ENCODE measurements at places on chromosomes 6 and 20.

DNA sequence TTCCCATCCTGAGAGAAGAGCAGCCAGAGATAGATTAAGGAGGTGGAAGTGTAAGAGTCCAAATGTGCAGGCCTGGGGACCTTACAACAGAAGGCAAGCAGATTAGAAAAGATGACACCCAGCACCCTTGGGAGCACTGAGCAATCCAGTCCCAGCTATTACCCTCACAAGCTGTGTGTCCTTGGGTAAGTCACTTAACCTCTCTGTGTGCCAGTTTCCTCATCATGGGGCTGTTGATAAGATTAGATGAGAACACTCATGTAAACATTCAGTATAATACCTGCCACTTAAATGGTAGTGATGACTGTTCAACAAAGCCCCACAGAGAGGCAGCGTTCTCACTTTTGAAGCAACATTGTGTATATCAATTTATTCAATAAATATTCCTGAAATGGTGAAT is 114.8 kb upstream of the CST7 start:
- no peak for DNase-seq

DNA sequence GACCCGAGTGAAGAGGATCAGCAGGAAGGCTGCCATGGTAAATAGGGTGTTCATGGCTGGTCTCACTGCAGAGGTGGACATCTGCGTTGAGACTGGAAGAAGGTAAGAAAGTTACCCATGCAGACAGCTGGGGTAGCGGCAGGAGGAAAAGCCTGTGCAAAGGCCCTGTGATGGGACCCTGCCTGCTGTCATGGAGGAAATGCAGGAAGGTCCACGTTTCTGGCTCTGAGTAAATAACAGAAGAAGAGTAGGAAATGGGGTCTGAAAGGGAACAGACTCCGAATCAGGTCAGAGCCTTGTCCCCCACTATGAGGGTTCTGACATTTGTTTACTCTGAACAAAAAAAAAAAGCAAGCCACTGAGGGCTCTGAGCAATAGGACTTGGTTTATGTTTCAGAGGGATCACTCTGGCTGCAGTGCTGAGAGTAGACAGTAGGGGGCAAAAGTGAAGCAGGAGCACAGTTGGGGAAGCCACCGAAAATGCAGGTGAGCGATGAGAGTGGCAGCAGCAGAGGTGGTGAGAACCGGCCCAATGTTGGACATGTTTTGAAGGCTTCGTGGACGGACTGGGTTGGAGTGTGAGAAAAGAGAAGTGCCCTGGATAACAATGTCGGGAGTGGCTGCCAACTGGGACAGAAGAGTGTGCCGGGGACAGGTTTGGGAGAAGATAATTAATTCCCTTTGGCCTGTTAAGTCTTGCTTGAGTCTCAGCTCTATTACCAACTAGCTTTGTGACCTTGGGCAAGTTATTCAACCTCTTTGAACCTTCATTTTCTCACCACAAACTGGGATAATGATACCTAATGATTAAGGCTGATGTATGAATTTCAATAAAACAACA is 57.9 kb upstream of the MAP7 start:
- DNase-seq: peak; percentile 67

GRCh38 chr6:48535582-48536009 is 424.6 kb upstream of the PTCHD4 start:
- no peak for DNase-seq

- no peak for DNase-seq
Measured at GRCh38 chr6:156438350-156438923, 338.7 kb upstream of the ARID1B start.

DNA sequence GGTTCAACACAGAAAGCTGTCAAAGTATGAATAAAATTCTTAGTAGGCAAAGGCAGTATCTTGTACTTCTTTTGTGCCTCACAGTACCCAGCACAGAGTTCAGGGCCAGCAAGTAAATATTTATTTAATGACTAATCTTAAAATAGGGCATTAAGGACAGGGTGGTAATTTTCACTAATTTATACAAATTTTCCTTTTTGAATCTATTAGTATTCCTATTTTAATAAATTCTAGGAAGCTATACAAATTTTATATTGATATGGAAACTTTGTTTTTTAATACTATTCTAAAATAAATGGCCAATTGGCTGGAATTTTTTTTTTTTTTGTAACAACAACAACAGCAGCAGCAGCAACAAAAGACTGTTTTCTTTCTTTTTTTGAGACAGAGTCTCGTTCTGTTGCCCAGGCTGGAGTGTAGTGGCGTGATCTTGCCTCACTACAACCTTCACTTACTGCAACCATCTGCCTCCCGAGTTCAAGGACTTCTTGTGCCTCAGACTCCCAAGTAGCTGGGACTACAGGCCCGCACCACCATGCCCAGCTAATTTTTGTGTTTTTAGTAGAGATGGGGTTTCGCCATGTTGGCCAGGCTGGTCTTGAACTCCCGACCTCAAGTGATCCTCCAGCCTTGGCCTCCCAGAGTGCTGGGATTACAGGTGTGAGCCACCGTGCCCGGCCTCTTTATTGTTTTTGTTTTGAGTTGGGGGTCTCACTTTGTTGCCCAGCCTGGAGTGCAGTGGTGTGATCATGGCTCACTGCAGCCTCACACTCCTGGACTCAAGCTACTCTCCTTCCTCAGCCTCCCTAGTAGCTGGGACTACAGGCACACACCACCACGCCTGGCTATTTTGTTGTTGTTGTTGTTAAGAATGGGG is 85.2 kb downstream of the FKBP5 start:
- DNase-seq: no peak

- DNase-seq: no peak
Measured at GRCh38 chr6:169921853-169922824, 170.7 kb downstream of the ERMARD start.

- no peak for DNase-seq
Measured at GRCh38 chr6:107621229-107621937, 131.5 kb downstream of the SOBP start.

- no peak for DNase-seq
Measured at GRCh38 chr6:13915561-13916229, 9.1 kb upstream of the RNF182 start.

- DNase-seq: no peak
Measured at GRCh38 chr6:67121115-67121514, 1414.1 kb upstream of the EYS start.

DNA sequence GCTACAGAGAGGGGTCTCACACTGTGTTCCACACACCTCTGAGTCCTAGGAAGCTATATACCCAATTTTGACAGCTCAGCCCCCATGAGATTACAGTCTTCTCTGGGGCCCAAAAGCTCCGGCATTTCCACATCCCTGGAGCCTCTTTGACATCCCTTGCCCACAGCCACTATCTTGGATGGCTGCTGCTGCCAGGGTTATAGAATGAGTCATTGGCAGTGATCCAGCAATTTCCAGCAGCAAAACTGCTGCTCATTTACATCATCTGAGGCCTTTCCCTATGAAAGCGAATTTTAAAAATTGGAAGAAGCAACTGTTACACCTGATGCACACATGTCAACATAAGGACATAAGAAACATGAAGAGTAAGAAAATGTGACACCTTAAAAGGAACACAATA is 590.7 kb downstream of the MEI4 start:
- no peak for DNase-seq

- DNase-seq: no peak
Measured at GRCh38 chr6:45432977-45433376, 55.2 kb upstream of the SUPT3H start.

- DNase-seq: no peak
Measured at GRCh38 chr20:41131594-41132387, 5.6 kb upstream of the PLCG1 start.

DNA sequence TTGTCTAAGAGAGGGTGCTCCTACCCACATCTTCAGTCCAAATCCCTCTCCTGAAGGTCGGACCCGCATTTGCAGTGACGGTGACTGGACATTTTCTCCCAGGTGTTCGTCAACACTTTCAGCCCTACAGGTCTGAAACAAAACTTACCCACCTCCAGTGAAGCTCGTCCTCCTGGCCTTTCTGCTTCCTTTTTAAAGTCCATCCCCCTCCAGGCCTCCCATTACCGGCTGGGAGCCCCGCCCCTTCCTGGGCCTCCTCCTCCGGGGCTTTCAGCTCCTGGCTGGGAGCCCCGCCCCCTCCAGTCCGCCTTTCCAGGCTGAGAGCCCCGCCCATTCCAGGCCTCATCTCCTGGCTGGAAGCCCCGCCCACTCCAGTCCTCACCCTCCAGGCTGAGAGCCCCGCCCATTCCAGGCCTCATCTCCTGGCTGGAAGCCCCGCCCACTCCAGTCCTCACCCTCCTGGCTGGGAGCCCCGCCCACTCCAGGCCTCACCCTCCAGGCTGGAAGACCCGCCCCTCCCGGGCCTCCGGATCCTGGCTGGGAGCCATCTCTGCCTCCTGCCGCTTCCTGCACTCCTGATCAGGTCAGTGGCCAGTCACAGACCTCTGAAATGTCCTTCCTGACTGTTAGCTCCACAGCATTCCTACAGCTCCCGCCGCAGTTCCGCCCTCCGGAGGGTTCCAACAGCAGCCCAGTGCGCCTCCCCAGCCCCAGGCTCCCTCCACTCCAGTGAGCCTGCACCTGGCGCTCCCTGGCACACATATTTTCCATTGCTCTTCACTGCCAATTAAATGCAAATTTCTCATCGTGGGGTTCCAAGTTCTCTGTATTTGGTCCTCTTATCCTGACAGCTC is 98.5 kb downstream of the LY86 start:
- DNase-seq: peak; percentile 70

DNA sequence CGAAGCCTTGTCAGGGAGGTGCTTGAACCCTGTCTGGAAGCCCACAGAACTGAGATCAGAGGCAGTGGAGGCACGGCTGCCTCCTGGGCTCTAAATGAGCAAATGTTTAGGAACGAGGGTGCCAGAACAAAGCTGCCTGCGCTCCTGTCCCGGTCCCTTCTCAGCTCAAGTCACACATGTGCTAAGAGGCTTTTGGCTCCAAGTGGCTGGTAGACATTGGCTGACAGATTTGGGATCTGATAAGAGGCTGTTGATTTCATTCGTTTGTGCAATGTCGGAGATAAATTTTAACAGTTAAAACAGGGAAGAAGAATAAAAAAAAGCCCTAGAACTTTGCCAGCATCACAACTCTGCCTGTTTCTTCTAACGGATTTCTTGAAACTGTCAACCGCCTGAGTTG is 191.8 kb downstream of the NRN1 start:
- DNase-seq: no peak

DNA sequence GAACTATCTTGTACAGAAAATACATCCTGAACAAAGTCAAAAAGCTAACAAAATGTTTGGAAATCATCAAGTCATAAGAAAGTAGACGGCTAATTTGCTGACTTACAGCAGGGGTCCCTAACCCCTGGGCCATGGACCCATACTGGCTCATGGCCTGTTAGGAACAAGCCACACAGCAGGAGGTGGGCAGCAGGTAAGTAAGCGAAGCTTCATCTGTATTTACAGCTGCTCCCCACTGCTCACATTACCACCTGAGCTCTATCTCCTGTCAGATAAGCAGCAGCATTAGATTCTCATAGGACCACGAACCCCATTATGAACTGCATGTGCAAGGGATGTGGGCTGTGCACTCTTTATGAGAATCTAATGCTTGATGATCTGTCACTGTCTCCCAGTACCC is 115.5 kb downstream of the CDK19 start:
- no peak for DNase-seq

GRCh38 chr6:169899481-169900145 is 148.2 kb downstream of the ERMARD start:
- DNase-seq: no peak

- no peak for DNase-seq
Measured at GRCh38 chr6:12355354-12355753, 65.2 kb downstream of the EDN1 start.

DNA sequence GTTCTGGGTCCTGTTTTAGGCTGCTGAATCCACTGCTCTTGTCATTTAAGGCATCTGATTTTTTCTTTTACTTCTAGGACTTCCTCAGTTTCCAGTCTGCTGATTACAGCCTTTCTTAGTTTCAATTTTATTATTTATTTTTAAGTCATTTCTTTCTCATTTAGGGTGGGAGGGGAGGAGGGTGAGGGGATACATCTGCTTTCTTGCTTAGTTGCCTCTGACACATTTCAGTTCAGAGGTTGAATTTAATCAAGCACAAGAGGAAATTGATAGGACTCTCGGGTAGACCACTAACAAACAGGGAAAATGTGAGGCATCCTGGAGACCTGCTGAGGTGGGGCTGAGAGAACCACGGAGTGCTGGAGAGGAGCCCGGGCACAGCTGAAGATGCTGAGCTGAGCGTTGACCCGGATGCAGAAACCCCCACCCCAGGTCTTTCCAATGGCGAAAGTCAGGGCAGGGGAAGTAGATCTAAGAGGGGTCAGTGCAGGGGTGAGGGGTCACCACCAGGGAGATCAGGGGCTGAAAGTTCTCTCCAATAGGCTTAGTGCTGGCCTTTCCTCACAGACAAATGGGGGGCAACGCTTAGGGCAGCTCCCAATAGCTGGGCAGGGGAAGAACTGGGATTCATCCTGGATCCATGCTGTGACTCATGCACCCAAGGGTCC is 7.6 kb upstream of the TREML2 start:
- no peak for DNase-seq

GRCh38 chr6:6008648-6009421 is 2.1 kb upstream of the NRN1 start:
- DNase-seq: peak; percentile 35

DNA sequence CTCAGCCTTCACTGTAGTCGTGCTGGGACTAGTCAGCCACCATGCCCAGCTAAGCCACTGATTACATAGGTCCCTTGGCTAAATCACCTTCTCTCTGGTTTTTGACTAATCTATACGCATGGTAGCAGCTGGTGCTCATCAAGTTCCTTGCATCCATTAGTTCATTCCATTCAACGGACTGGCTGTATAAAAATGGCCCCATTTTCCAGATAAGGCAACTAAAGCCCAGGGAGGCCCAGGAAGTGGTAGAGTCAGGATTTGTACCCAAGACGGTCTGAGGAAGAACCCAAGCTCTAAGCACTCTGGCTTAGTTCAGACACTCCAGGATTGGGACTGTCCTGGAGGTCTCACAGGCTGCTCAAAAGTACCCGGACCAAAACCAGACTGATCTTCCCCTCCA is 4.9 kb downstream of the E2F1 start:
- no peak for DNase-seq

DNA sequence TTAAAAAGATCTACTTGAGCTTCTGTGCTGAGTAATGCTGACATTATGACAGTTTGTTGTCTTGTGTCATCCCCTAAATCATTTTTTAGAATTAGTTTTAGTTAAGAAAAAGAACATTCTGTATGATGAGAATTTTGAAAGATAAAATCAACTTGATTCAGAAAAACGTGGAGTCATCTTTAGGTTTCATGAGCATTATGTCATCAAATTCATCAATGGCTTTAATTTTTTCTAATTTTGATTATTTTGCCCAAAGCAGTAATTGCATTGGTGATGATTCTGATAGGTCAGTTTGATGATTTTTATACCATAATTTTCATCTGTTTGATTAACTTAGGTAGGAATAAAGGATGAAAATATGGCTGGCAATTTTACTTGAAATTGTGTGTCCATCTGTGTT is 26.6 kb upstream of the ADGRF4 start:
- no peak for DNase-seq

DNA sequence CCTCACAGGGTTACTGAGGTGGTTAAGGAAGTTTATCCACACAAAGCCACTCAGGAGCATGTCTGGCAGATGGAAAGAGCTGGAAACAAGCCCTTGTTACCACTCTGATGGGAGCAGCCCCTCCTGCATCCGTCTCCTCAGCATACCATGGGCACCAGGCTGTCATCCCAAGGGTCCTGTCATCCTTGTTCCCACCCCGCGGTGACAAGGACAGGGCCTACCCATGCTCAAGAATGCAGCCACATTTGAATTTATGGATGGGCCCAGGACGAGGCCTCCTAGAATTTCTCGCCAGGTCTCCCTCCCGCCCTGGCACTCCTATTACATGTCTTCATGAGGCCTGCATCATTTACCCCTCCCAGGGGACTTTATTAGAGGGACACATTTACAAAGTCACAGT is 60.0 kb downstream of the NPEPL1 start:
- DNase-seq: no peak
